Glutamatergic neuron (in vitro differentiated cells): ENCODE measurements at places on chromosomes 7 and 10. TPM values are rescaled to one million over a fixed set of nuclear protein-coding genes. Genes with fewer than 3 reads are reported as not detected.

GRCh38 chr10:91215384-91215783 is 5.1 kb upstream of the PCGF5 start:
- no peak overlapping the region for H3K27ac ChIP-seq
- H3K36me3 ChIP-seq, result no peaks in the 10 kb centered on the region
- H3K4me1 ChIP-seq, result no peaks in the 10 kb centered on the region
- no peak overlapping the region for H3K4me3 ChIP-seq

DNA sequence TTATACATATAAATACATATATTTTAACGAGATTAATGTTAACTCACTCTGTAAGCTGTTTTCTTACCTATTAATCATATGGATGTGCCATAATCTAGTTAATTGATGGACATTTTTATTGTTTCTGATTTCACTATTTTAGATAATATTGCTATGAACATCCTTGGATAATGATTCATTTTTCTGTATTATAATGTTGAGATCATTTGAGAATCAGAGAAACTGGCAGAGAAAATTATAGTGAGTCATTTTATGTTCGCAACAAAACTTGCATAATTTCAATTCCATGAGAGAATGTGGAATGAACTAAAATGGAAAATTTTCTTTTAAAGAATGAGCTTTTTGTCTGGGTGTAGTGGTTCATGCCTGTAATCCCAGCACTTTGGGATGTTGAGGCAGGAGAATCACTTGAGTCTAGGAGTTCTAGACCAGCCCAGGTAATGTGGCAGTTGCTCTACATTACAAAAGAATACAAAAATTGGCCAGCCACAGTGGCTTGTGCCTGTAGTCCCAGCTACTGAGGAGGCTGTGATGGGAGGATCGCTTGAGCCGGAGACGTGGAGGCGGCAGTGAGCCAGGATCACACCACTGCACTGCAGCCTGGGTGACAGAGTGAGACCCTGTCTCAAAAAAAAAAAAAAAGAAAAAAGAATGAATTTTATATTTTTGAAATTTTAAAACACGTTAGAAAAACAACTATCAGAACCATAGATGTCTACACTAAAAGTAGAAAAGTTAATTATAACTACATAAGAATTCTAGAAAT is 40.5 kb downstream of the PAPSS2 start:
- H3K27ac ChIP-seq, result no peak overlapping the region
- H3K36me3 ChIP-seq, result no peaks in the 10 kb centered on the region
- DNase-seq, result no peak
- H3K4me1 ChIP-seq, result no peaks in the 10 kb centered on the region

DNA sequence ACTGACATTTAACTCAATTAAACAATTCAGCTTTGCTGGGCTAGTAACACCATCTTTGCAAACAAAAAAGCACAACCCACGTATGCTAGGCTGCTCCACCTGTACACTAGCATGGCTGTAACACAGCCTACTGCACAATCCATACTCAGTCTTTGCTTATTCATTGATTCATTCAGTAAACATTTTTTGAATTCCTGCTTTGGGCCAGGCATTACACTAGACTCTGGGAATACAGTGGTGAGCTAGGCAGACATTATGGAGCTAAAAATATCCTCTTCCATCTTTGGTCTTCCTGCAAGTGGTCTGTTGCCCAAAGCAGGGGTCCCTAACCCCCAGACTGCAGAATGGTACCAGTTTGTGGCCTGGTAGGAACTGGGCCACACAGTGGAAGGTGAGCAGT is 9.9 kb downstream of the CNNM1 start:
- no peak for DNase-seq
- H3K4me3 ChIP-seq, result no peak overlapping the region
- H3K27ac ChIP-seq, result no peak overlapping the region
- no peaks in the 10 kb centered on the region for H3K36me3 ChIP-seq
- no peaks in the 10 kb centered on the region for H3K4me1 ChIP-seq

GRCh38 chr7:138679793-138680192 is 21.4 kb downstream of the SVOPL start:
- H3K27ac ChIP-seq, result no peak overlapping the region
- no peaks in the 10 kb centered on the region for H3K4me1 ChIP-seq
- H3K36me3 ChIP-seq, result no peaks in the 10 kb centered on the region
- no peak for DNase-seq

DNA sequence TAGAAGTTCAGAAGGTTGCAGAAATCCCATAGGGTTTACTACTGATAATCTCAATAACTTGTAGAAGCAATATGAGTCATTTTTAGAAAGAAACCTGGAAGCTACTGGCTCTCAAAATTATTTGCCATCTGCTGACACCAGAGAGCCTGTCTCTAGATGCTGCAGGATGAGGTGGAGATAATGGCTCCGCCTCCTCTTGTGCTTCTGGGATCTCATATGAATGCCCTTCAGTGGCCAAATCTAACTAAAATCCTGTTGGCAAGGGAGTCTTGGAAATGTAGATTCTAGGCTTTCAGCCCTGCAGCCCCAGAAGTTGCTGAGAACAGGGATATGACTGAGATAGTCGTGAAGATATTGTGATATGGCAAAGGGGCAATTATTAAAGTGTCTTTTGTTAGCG is 348.1 kb downstream of the CCSER2 start:
- DNase-seq, result no peak
- H3K4me3 ChIP-seq, result no peak overlapping the region
- peaks cover 5% of the 10 kb centered on the region for H3K36me3 ChIP-seq

- H3K27ac ChIP-seq, result no peak overlapping the region
- no peaks in the 10 kb centered on the region for H3K36me3 ChIP-seq
- H3K4me3 ChIP-seq, result no peak overlapping the region
- DNase-seq, result no peak
- peaks cover 5% of the 10 kb centered on the region for H3K4me1 ChIP-seq
- no peaks in the 10 kb centered on the region for H3K27me3 ChIP-seq
These were observed 147.7 kb downstream of the JAZF1 start for GRCh38 chr7:28032738-28033380.

- H3K27ac ChIP-seq, result no peak overlapping the region
- no peak overlapping the region for H3K4me3 ChIP-seq
- H3K27me3 ChIP-seq, result peaks cover 2% of the 10 kb centered on the region
- no peak for DNase-seq
These were observed 100.0 kb downstream of the TCERG1L start for GRCh38 chr10:131211559-131211958.

The FGFR2 gene
- 7.4 TPM for total RNA-seq

The HABP2 gene
- not detected for total RNA-seq

The KIF11 gene
- 7.2 TPM for total RNA-seq

The CYP3A5 gene
- total RNA-seq, result not detected

The INMT gene
- 1.7 TPM for total RNA-seq
